ENCODE measurements at places on chromosomes 3 and 15.

DNA sequence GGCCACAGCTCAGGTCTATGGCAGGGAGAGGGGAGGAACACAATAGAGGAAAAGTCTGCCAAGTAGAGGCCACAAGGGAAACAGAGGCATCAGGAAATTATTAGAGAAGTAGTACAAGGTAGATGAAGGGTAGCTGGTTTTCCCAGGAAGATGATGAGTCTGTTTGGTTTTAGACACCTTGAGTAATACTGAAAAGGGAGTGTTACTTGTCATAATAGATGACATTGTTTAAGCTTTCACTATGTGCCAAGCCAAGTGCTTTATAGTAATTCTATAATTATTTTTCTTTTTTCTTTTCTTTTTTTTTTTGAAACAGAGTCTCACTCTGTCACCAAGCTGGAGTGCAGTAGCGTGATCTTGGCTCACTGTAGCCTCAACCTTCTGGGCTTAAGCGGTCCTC lies 13.7 kb downstream of the PXK start:
- DNase-seq = no peak

DNA sequence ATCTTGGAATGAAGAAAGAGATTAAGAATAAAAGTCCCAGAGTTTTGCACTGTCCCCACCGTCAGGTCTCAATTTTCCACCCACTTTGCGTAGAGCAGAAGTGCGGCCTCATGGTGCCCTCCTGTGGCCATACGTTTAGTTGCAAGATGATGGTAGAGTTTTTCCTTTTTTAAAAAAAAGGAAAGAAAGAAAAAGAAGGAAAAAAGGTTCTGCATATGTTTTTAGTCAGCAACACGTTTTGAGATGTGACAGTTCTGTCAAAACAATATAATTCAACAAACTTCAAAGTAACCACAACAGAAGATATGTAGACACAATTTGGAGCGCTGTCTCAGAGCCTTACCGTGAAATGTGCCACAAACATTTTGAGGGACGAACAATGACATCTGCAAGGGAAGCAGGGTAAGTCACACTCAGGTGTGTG lies 24.6 kb downstream of the EBLN2 start:
- no peak for DNase-seq

DNA sequence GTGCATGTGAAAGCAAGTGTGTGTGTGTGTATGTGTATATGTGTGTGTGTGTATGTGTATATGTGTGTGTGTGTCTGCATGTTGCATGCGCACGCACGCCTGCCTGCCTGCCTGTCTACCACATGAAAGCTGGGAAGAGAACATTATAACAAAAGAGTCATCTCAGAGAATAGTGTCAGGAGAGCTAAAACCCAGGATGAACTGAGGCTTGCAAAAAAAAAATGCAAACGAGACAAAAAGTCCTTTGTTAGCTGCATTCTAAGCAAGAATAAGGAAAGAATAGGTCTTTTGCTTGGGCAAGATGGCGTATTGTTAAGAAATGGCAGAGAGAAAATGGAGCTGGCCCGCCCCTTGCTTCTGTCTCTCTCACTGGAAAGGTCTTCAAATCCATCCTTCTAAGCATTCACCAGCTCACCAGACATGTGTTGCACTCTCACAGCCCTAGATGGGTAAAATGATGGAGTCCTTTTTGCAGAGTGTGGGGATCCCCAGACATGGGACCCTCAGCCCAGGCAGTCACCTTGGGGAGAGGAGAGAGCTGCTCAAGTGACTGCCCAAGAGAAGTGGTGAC lies 16.4 kb downstream of the WNT7A start:
- DNase-seq = no peak

DNA sequence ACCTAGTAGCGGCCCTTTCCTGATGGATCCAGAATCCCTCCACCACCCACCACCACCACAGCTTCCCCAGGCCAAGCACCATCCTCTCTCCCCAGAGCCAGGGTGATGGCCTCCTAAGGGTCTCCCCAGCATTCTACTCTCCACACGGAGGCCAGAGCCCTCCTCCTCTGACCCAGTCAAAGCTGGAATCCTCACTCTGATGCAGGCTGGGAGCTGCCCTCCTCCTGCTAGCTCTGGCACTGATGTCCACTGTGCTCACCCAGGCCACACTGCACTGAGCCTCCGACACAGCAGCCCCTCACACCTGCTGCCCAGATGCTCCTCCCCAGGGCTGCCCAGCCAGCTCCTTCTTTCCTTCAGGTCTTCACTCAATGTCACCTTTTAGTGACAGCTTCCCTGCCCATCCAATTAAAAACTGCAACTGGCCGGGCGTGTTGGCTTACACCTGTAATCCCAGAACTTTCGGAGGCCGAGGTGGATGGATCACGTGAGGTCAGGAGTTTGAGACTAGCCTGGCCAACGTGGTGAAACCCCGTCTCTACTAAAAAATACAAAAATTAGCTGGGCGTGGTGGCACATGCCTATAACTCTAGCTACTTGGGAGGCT lies 21.0 kb downstream of the XXYLT1 start:
- peak; percentile 12 for DNase-seq

DNA sequence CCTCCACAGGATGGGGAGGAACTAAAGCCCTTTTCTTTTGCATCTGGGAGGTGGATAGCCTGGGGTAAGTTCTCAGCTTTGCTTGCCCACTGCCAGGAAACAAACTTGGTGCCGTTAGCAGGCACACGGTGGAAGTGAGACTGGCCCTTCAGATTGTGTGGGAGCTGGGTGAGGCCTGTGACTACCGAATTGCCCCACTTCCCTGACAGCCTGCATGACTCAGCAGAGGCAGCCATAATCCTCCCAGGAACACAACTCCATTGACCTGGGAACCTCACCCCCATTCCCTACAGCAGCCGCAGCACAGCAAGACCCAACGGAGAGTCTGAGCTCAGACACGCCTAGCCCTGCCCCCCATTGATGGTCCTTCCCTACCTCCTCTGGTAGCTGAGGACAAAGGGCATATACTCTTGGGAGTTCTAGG lies 282.6 kb downstream of the KLF13 start:
- DNase-seq = no peak

All from left lung (tissue), 14 donors.